ENCODE measurements at places on chromosomes 6 and 20. TPM values are rescaled to one million over a fixed set of nuclear protein-coding genes. Genes with fewer than 3 reads are reported as not detected.

SEC63 gene
- total RNA-seq, result 22.4 TPM

BPI gene
- not detected for total RNA-seq

FAM210B gene
- total RNA-seq, result 46.5 TPM

UTRN gene
- total RNA-seq, result 88.9 TPM

SRSF12 gene
- 0.37 TPM for total RNA-seq

PRL gene
- not detected for total RNA-seq

SNAP91 gene
- not detected for total RNA-seq

PHACTR3 gene
- not detected for total RNA-seq

DEFB129 gene
- not detected for total RNA-seq

BPIFB2 gene
- not detected for total RNA-seq

TBC1D20 gene
- 28.2 TPM for total RNA-seq

LHFPL5 gene
- not detected for total RNA-seq

LST1 gene
- not detected for total RNA-seq

NT5E gene
- total RNA-seq, result 924 TPM

MOXD1 gene
- total RNA-seq, result 14.3 TPM

PRPH2 gene
- total RNA-seq, result 0.78 TPM

RAB32 gene
- 82.1 TPM for total RNA-seq

NEDD9 gene
- total RNA-seq, result 0.20 TPM

DEF6 gene
- 0.37 TPM for total RNA-seq

GNMT gene
- not detected for total RNA-seq

KIAA1755 gene
- total RNA-seq, result 0.37 TPM

B3GAT2 gene
- total RNA-seq, result under 0.01 TPM

COL9A1 gene
- not detected for total RNA-seq

SLC22A2 gene
- not detected for total RNA-seq

MCCD1 gene
- total RNA-seq, result not detected

CGAS gene
- 3.3 TPM for total RNA-seq

FAM83C gene
- not detected for total RNA-seq

CNBD2 gene
- 1.8 TPM for total RNA-seq
